T-helper 2 cell treated with Interferon-gamma antibody and Interleukin-4, amounts not matched to agents 100 ng/mL and 5 ng/mL, for 36 hours (primary cell): ENCODE measurements at places on chromosomes 13 and 19. TPM values are rescaled to one million over a fixed set of nuclear protein-coding genes. Genes with fewer than 3 reads are reported as not detected.

Gene ZNF844
- 1.3 and 1.5 TPM in 2 replicates for total RNA-seq

Gene KLK5
- total RNA-seq: not detected in 2 replicates

Gene PNMA8C
- not detected in 2 replicates for total RNA-seq

Gene ERICH6B
- not detected in 2 replicates for total RNA-seq
